ENCODE measurements at places on chromosomes 1 and 21.
A peak's percentile ranks its signal among the peaks of the same experiment; 100 is the strongest.

DNA sequence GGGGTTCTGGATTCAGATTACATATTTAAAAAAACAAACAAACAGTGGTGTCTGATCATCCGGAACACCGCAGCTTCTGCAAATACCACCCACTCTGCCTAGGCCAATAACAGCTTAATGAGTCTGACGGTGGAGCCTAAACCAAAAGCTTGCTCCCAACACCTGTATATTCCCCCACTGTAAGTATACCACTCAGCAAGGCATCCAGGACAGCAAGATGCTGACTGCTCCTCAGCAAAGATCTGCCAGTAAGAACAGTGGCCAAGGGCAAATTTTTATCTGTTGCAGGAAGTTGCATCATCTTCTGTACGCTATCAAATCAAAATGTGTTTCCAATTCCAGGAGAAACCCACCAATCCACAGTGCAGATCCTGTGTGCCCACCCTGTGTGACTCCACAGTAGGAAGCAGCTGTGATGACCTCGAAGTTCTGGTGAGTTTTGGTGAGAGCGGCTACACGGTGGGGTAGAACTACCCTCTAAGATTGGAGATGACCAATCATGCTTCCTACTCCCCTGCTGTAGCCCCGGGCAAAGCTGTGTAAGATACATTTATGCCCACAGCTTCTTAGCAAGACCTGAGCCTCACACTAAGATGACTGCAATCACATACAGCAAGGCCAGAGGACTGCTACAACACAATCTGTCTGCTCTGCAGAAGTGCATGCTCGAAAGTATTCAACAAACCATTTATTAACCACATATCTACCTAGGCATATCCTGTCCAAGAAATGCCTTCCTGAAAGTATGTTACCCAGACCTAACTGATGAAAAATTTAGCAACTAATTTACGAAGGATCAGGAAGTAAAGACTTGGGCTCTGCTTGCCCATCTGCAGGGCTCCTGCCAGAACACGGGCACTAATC lies 30.5 kb downstream of the SIPA1L2 start:
- no peak for DNase-seq

DNA sequence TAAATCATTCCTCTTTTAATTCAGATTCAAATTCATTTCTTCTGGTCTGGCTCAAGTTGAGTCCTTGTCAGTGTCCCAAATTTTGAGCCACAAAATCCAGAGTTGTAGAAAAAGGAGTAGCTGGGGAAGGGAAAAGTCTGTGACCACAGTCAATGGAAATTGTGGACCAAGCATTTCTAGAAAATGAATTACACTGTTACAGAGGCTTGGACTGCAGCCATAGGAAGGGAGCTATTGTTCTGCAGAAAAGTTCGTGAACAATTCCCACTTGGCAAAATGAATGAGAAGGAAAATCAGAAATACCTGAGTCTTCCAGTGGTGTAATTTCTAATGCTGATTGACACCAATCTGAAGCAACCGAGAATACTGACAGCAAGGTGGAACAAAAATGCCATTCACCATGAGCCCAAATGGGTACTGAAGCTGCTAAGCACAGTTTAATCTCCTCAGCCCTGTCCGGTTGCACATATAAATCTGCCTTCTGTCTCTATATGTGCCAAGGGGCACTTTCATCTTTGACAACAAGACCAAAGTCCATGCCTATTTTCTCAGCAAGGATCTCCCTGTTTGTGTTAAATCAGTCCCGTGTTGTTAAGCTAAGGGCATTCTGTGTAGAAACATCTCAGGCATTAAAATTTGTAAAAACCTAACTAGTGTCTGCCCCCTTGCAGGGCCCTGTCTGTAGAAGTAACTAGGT lies 51.3 kb downstream of the TEX35 start:
- no peak for DNase-seq

DNA sequence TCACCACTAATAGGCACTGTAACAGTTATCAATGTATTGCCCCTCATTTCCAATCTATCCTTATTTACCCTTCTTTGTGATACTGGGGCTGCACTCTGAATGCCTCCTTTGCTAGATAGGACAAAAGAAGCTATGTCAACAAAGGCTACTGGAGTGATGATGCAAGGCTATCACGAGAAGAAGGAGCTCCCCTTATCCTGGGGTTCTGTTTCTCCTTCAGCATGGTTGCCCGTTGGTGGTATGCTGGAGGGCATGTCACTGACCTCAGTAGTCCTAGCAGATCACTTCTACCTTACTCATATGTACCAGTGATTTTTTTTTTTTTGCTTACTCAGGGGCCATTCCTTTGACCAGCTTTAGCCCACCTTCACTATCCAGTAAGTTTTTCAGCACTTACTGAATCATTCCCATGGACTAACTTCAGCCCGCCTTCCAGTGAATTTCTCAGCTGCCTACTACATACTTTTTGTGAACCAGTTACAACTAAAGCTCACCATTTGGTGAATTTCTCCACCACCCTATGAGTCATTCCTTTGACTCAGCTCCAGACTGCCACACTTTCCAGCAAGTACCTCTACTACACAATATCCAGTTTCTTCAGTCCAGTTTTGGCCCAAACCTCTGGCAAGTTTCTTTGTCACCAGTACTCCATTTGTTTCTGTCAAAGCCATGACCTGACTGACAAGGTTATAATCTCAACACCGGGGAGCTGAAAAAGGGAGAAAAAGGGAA lies 944.5 kb downstream of the KCNT2 start:
- no peak for DNase-seq

DNA sequence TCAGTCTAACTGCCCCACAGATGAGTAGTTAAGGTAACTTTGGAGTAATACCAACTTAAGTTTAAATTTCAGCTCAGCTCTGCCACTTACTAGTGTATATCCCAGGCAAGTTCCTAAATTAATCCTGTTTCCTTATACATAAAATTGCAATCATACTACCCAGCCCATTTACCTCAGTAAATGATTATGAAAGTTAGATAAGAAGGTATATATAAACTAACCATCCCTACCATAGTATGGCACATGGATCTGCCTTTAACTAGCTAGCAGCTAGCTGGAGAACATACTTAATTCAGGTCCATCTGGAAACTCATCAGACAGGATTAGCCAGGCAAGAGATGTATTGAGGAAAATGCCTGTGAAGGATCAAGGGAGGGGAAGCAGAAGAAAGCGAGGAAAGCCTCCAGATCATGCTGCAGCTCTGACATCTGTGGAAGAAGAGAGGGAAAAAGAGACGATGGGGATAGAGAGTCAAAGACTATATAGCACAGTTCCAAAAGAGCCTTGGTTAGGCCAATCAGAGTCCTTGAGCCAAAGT lies 8.0 kb upstream of the JAK1 start:
- no peak for DNase-seq

- no peak for DNase-seq
Measured at GRCh38 chr1:59688976-59689375, 125.8 kb upstream of the HOOK1 start.

- no peak for DNase-seq
Measured at GRCh38 chr1:167126811-167127210, 32.9 kb downstream of the STYXL2 start.

DNA sequence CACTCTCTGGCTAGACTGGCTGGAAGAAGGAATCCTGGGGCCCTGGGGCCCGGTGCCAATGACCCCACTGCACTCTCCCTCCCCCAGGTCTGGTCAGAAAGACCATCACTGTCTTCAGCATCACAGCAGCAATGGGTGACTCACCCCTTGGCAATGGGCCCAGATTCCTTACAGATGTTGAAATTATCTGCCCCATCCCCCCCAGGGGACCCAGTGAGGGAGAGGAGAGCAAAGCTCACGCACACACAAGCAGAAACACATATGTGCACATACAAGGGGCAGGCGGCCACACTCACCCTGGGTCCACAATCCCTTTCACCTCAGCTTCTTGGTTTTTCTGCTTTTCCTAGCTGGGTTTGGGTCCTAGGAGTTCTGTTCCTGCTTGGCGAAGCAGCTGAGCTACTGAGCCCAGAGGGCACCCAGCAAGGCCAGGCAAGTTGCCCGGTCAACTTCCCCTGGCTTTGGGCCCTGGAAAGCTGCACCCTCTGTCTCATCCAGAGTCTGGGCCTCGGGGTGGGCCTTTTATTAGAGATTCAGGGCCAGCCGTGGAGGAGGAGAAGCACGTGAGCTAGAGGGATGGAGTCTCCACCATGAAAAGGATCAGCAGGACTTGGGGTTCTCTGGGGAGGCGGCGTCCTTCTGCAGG lies 2.6 kb downstream of the COL16A1 start:
- peak; percentile 89 for DNase-seq

GRCh38 chr1:31376375-31377134 lies 3.7 kb upstream of the FABP3 start:
- no peak for DNase-seq

DNA sequence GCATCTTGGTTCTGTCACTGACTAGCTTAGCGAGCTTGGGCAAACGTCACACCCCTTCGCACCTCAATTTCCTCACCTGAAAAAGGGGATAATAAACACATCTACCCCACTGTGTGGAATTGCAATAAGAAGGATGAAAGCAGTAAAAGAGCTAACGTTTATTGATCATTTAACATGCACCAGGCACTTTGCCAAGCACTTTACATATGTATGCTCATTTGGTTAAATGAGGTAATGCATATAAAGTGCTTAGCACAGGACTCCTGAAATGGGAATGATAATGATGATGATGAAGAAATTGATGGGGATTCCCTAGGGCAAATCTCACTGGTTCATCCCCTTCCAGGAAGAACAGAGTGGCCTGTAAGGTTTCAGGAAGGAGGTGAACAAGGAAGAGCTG lies 4.8 kb downstream of the NKAIN1 start:
- no peak for DNase-seq

GRCh38 chr1:209678981-209679539 lies 3.8 kb downstream of the G0S2 start:
- DNase-seq, result no peak

GRCh38 chr1:169974067-169974466 lies 80.4 kb upstream of the SCYL3 start:
- no peak for DNase-seq

All from left ventricle myocardium inferior (tissue), 1 donor.